ENCODE measurements at places on chromosomes 6 and 20.

DNA sequence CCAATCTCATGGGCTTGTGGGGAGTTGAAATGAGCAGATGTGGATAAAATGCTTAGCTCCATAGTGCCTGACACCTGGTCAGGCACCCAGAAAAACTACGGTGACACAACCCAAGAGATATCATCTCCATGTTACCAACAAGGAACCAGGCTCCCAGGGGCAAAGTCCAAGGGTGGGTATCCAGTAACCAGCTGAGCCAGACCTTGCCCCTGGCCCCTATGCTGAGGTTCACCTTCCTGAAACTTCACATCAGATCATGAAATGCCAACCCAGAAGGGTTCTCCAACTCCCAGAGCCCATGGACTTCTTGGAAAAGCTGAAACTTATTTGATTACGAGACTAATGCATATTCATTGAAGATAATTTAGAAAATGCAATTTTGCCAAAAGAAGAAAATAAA lies 141.8 kb upstream of the KCNG1 start:
- DNase-seq: no peak

GRCh38 chr20:43963233-43963632 lies 48.6 kb downstream of the TOX2 start:
- no peak for DNase-seq

DNA sequence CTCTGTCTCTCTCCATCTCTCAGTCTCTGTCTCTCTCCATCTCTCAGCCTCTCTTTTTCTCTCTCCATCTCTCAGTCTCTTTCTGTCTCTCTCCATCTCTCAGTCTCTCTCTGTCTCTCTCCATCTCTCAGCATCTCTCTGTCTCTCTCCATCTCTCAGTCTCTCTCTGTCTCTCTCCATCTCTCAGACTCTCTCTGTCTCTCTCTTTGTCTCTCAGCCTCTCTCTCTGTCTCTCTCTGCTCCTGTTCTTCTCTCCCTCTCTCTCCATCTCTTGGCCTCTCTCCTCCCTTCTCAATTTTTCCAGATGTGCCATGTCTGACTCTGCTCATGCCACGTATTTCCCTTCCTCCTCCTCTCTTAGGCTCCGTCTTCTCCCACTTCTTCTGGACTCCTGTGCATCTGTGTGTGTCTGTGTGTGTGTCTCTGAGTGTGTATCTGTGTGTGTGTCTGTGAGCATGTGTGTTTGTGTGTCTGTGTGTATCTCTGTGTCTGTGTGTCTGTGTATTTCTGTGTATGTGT lies 72.7 kb downstream of the SRC start:
- DNase-seq: no peak

DNA sequence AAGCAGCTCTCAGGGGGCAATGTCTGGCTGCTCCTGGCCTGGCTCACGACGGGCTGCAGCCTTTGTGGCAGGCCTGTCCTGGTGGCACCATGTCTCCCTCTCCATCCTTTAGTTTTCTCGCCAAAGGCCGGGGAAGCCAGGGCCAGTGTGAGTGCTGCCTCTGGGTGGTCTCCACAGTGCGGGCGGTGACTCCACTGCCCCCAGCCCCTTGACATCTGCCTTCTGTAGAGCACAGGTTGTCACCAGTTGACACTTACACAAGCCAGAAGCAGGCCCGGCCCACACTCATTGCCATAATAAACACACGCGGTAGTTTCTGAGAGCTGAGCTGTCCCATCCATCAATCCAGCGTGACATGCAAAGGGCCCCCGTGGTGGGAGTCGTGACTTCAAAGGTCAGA lies 219.5 kb downstream of the TFAP2C start:
- no peak for DNase-seq

- no peak for DNase-seq
Measured at GRCh38 chr6:150478656-150479545, 110.1 kb downstream of the IYD start.

GRCh38 chr20:11117808-11118528 lies 444.2 kb upstream of the JAG1 start:
- no peak for DNase-seq

DNA sequence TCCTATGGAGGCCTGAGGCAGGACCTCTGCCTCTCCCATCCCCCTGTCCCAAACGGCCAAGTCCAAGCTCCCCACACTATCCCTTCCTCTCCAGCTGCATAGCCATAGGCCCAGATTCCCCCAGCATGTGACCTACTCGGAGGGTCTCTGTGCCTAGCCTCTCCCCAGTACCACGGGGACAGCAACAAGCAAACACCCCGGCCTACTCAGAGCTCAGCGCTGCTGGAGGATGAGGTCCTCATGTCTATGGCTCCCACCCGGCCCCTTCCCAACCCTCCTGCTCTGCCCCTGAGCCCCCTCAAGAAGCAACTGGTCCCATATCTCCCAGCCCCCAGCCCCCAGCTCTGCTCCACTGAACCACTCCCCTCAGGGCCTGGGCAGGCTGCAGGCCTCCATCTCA lies 24.2 kb downstream of the RNASET2 start:
- DNase-seq: no peak

- no peak for DNase-seq
Measured at GRCh38 chr6:168956141-168956838, 297.4 kb downstream of the THBS2 start.

DNA sequence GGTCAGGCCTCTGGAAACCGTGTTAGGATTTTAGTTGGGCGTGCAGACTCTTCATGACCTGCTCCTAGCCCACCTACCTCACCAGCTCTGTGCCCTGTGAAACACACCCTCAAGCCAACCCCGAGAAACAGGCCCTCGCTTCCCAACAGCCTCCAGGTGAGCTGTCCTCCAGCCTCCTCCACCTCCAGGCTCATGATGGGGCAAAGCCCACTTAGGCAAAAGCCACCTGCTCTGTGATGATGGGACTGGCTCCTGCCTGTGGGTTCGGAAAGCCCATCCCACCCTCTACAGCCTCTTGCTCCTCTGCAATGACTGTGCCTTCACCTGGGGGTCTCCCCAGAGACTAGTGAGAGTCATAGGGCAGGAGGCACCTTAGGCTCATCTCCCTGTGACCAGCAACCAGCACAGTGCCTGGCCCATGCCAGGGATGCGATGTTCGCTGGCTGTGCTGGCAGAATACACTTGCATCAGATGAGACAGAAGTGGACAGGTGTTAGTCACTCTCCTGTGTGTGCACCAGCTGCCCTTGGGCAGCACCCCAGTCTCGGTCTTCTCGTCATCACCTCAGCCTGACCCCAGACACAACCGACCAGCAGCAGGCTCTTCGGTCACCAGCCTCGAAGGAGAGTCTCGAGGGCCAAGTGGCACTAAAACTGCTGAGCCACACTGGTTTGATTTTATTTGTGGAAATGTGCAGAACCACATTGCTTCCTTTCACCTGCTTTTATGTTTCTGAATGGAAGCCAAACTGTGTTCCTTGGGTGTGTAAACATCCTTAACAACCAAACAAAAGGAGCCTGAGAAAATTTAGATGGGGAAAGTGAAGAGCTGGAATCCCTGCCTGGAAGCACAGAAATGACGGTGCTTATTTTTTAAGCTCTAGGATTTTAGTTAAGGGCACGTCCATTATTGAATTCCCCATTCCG lies 10.7 kb downstream of the PXDC1 start:
- no peak for DNase-seq

DNA sequence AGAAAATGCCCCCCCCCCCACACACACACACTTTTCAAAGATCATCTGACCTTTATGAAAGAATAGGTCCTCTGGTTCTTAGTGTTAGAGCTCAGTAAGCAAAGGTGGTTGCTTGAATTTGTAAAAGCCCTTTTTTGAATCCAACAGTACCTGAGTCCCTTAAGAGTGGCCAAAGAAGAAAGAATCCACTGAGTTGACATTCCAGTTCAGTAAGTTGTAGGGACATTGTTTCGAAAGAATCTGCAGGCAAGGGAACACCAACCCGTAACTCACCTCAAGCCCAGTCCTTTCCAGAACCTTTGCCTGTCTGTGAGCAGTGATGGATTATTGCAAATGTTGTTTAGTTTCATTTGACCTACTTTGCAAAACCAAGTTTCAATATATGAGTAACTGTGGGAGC lies 64.2 kb upstream of the MAP3K4 start:
- no peak for DNase-seq

DNA sequence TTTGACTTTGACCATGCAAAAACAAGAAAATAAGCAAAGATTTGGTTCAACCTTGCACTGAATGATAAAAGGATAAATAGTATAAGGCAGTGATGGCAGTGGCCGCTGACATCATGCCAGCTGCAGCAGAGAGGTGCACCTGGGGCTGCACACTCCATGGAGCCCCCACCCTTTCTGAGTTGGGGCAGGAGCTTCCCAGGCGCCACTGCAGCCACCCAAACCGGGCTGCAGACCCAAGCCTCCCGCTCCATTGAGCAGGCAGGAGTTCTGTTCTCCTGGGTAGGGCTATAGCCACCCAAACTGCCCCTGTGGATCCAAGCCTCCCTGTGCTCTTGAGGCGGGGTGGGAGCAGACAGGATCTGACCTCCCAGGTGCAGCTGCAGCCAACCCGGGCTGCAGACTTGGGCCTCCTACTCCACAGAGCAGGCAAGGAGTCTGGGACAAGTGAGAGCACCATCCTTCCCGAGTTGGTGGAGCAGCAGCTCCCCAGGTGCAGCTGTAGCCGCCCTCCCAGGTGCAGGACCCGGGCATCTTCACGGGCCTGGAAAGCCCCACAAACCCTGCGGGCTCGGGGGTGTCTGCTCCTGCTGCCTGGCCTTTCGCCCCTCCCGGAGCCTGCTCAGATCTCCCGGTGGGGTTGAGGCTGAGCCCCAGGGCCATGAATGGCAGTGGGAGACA lies 537.9 kb downstream of the TENT5A start:
- DNase-seq: no peak

DNA sequence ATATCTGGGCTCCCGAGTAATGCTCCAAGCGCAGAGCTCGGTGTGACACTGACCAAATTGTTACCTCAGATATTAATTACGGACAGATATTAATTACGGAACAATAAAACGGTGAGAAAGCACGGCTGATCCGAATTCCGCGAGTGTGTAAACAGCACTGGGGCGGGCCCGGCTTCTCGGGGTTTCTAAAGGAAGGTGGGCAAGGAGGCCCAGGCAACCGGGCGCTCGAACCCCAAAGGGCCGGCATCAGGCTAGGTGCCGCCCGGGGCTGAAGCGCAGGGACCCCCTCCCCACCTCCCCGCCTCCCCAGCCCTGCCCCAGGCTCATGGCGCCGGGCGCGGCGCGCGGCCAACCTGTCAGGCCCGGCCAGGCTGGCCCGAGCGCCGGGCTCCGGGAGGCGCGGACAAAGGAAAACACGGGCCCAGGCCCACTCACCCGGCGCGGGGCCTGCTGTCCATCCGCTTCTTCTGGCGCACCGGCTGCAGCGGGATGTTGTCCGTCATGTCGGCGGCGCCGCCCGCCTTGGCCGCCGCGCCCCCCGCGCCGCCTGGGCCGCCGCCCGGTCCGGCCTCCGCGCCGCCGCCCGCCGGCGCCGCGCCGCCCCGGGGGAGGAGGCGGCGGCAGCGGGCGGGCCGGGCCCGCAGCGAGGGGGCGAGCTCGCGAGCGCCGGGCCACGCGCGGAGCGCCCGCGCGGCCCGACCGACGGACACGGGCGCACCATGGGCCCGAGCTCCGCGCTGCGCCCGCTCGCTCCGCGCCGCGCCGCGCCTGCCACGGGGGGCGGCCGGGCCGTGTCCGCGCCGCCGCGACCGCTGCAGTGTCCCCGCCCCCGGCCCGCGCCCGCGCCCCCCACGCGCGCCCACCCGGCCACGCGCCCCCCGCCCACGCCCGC lies at the start of gene ATP9A:
ATP9A (minus strand) TSS at position 524 of the 892 bp plus-strand sequence; CDS start at position 503, 21 bp downstream.
- DNase-seq: no peak

- DNase-seq: no peak
Measured at GRCh38 chr6:154197196-154197860, 158.3 kb downstream of the OPRM1 start.

GRCh38 chr6:5012519-5012918 lies 8.7 kb upstream of the RPP40 start:
- no peak for DNase-seq

GRCh38 chr6:92122746-92123145 lies 1296.6 kb downstream of the EPHA7 start:
- DNase-seq: no peak

GRCh38 chr20:21214431-21214830 lies 88.5 kb downstream of the KIZ start:
- DNase-seq: no peak

GRCh38 chr6:86937219-86938079 lies at the start of gene HTR1E:
Gene HTR1E, plus strand, starts transcription at chr6:86937528. Its CDS starts 77,807 bp downstream, at chr6:87015335.
- no peak for DNase-seq

DNA sequence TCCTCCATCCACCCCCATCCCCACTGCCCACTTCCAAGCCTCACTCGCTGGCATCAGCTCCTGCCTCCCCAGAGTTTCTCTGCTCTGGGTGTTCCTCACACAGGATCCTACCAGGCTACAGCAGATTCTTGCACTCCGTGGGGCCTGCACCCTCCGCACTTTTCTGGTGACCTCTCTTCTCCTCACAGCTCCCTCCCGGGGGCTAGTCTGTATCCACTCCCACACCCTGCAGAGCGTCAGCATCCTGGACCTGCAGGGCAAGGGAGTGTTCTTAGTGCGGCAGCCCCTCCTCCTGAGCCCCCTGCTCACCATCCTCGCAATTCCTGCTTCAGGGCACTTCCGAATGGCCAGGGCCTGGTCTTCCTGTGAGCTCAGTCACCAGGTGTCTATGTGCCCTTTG lies 224.2 kb downstream of the DLL1 start:
- no peak for DNase-seq

DNA sequence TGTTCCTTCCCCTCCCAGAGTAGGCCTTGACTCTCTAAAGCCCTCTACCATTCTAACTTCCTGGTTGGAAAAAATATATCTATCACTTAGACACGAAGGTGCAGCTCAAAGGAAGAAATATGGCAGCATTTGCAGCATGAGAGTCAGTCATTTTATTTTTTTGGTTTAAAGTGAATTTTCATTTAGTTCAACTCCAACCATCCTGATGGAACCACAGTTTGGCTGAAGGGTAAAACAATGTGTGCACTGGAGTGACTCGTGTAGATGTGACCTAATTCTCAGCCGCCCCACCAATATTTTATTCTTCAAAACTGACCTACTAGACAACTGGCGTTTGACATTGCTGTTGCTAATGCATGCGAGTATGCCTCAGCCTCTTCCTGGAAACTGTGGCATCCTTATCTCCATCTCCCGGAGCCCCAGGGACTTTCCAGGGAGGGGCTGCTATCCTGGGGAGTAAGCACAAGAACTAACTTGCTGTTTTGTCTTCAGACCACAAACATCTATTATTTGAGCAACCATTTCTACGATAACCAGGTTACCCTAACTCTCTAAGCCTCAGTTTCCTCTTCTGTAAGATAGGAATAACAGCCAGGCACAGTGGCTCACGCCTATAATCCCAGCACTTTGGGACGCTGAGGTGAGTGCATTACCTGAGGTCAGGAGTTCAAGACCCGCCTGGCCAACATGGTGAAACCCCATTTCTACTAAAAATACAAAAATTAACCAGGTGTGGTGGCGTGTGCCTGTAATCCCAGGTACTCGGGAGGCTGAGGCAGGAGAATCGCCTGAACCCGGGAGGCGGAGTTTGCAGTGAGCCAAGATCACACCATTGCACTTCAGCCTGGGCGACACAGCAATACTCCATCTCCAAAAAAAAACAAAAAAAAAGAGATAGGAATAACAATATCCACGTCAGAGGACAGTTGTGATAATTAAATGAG lies 148.7 kb upstream of the JARID2 start:
- DNase-seq: peak; percentile 28

DNA sequence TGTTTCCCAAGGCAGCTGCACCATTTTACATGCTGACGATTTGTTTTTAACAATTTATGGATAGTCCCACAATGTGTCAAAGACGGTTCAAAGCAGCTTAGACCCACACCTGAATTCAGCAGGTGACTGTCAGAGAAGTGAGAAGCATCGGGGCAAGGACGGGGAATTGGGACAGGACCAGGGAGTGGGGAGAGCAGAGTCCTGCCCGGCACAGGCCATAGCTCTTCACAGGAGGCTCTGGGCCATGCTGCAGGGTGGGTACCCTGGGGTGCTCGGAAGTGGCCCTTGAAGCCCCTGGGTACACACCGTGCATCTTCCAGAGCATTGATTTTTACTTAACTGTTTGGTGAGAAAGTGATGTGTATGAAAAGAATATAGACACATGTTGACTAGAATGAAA lies 33.2 kb upstream of the PHACTR3 start:
- DNase-seq: no peak
